ENCODE measurements at places on chromosomes 16 and 17.
A peak's percentile ranks its signal among the peaks of the same experiment; 100 is the strongest.

- DNase-seq = no peak
Observed at GRCh38 chr17:18258356-18259038, at the start of gene FLII. TSS of gene FLII (minus strand) at chr17:18258738. CDS start at chr17:18258690, 48 bp downstream.

- no peak for DNase-seq
Observed at GRCh38 chr16:81138831-81139557, 42.8 kb upstream of the GCSH start.

GRCh38 chr17:35780950-35781349, 14.5 kb downstream of the MMP28 start:
- no peak for DNase-seq

DNA sequence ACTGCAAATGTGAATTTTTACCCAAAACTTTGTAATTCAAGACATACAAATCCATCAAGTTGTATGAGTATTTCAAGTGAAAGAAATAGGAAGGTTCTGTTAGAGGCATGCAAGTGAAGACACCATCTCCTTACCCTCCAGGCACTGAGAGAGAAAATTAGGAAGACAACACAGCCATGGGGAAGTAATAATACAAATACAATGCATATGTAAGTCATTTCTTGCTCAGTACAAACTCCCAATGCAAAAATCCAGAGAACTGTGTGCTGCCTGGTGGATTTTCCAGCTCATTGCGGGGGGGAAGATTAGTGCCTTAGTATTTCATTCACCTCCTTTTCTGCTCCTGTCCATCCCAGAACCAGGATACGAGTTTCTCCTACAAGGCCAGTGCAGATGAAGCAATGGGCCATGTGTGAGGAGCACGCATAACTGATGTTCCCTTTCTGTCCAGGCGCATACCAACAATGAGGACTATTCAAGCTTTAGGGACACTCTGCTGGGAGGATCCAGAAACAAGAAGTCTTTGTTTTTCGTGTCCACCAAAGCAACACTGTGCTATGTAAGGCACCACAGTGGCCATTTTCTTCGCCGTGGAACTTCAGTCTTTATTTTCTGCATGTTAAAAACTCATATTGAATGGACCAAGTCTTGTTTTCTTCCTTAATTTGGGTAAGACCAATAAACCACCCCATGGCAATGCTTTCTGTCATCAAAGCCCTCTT, 143.7 kb upstream of the RCVRN start:
- no peak for DNase-seq

DNA sequence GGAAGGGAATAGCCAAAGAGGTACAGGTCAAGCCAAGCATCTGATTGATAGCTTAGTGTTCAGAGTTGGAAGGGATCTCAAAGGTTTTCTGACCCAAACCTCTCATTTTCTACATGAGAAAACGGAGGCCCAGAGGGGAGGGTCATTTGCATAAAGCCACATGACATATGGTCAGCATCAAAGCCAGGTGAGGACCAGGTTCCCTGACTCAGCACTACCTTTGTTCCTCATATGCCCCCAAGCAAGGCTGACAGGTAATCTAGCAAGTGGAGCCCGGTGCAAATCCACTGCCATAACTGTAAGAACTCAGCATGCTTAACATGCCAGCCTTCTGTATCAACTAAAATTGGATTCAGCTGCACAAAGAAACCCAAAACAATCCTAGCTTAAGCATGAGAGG, 28.2 kb upstream of the CCL1 start:
- no peak for DNase-seq

DNA sequence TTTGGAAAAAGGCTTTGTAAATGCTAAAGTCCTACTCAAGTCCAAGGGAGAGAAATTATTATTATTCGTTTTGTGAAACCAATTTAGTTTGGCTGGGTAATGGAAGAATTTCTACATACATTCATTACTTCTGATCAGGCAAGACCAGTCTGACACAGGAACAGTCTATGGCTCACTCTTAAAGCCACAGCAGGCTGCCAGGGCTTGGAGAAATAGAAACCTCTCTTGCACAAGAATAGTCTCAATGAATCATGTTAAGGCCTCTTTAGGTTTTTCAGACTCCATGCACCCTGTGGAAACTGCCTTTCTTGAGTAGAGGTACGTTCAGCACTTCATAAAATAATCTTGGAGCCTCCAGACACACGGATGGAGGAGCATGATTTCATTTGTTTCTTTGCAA, 167.7 kb downstream of the IRX3 start:
- DNase-seq = no peak

GRCh38 chr17:64503341-64503740, 2.7 kb downstream of the DDX5 start:
- no peak for DNase-seq

- no peak for DNase-seq
Observed at GRCh38 chr17:19415311-19415710, 4.3 kb downstream of the RNF112 start.

DNA sequence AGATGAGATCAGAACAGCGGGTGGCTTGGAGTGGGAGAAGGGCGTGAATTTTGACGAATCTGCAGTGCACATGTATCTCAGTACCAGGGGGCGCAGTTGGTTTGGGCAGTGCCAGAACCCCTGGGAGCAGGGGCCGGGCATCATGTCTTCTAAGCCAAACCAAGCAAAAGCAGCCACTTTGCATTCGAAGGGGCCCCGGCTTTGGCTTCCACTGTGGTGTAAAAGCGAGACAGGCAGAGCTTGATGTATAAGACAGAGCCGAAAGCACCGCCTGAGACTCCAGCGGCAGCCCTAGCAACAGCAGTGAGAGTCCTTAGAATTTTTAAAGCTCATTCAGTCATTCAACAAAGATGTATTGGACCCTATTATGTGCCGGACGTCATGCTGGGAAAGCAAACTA, 3.8 kb upstream of the XYLT1 start:
- DNase-seq = no peak

GRCh38 chr16:68596266-68596665, 48.8 kb upstream of the CDH3 start:
- no peak for DNase-seq

- no peak for DNase-seq
Observed at GRCh38 chr17:33261820-33262219, 31.3 kb downstream of the ASIC2 start.

- no peak for DNase-seq
Observed at GRCh38 chr17:74682471-74683190, 30.1 kb downstream of the CD300LF start.

GRCh38 chr17:75046407-75047289, at the start of the genes ATP5PD and KCTD2:
TSS of gene ATP5PD (minus strand) at chr17:75046969. CDS start at chr17:75042650, 4,319 bp downstream.
TSS of gene KCTD2 (plus strand) at chr17:75047225. CDS start at chr17:75047251, 26 bp downstream.
- DNase-seq = peak; percentile 84

DNA sequence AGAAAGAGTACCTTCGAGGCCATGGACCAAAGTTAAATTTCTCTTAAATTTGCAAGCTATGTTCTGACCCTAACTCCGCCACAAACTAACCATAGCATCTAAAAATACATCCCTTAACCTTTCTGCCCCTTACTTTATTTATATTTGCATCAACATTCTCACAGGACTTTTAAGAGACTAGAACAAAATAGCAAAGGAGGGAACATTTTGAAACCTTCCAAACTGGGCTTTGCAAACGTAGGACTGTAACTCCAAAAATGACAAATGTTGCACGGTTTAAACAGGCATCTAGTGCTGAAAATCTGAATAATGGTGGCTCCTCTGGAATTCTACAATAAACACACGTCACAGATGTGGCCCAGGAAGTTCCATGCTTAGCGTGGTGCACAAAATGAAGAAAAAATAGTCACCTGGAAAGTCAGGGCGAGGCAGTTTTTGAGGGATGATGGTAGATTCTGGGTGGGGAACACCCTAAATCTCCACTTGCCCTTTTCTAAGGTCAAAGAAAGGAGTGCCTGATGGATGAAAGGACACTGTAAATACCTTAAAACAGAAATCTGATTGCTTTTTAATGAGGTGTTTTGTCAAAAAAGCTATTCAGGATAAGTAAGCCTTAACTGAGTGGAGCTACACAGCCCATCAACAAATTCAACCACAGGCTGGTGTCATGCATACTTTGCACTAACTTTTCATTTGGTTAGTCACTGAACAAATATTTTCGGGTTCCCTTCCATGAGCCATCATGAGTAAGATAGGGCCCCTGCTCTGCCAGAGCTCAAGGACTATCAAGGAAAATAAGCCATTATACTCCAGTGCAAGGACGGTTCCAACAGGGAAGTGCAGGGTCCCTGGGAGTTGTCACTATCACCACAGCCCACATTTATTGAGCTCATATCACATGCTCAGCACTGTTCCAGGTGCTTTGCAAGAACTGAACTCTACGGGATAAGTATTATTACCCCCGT, 21.2 kb downstream of the ARHGAP17 start:
- DNase-seq = no peak

GRCh38 chr16:561957-562938, 2.1 kb downstream of the PRR35 start:
- DNase-seq = no peak

DNA sequence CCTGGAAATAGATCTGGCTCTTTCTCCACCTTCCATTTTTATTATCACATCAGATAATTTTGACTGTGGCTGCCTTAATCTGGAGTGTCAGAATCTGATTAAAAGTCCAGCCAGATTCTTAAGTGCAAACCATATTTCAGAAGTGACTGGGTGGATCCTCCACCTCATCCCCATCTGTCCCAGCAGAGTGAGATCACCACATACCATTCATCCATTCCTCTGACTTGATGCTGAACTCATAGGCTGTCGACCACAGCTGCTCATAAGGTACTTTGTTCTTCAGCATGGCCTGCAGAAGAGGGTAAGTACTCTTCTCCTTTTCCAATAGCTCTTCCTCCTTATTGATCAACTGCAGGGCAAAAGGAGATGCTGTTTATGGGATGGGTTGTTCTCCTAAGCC, 53.5 kb downstream of the DNAH3 start:
- DNase-seq = no peak

DNA sequence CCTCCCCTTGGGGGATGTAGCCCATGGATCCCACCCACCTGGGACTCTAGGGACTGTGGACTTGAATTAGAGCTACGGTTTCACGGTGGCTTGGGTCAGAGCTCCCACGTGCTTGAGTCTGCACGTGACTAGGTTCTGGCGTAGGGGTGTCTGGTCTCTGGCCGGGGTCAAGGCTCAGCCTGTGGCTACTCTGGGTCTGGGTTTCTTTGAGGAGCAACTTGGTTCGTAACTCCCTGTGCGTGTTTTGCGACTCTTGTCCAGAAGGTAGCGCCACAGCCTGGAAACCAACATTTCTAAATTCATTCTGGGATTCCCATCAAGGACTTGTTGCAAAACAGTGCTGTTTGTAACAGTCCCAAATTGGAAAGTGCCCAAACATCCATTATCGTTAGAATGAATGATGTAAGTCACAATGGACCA, 470 bp upstream of the GGT6 start:
- no peak for DNase-seq

DNA sequence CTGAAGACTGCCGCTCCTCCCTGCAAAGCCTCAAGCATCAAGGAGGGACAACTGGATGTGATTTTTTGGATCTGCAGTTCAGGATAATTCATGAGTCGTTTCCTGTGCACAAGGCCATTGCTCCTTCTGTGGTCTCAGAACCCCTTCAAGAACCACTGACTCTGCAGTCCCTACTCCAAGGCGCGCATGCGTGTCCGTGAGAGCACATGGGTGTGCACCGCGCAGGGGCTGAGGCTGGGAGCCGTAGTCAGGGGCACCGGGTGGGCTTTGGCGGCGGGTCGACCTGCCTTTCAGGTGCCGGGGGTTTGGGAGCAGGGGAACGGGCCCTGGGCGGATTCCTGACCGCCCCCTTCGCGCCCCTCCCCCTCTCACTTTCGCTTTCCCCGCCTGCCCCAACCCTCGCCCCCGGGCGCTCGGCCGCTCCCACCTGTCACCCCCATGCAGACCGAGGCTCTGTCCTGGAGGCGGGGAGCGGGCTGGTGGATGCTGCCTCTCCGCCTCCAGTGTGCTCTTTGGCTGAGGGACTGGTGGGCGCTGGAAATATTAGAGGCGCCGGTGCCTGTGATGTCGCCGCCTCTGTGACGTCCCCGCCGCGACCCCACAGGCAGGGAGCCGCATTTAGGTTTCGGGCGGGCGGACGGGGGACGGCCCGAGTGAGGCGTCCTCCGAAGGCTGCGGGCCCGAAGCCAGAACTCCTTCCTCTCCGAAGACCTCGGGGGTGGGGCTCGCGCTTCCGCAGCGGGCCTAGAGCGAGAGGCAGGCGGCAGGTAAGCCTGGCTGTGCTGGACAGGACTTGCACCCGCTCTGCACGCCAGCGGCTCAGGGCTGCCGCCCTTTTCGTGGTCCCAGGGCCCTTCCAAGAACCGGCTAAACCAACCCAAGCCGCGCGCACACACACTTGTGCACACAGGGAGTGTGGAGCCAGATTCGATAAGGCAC, at the start of gene SPATA32:
TSS of gene SPATA32 (minus strand) at position 518 of the 939 bp plus-strand sequence. CDS start at position 440, 78 bp downstream.
- DNase-seq = peak; percentile 45

DNA sequence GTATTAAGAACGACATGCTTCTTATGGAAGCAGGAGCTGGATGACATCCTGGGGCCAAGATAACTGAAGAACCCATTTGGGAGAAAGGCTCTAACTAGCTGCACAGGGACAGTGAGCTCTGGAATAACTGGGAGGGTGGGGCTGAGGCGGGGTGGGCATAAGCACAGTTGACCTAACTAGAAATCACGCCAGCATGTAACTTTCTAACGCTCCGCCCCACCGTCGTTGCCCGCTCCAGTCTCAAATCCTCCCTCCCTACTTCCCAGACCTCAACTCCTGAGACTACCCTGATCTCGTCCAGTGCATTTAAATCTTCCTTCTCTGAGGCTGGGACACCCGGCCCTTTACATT, 436 bp downstream of the PHB1 start:
- DNase-seq = no peak

GRCh38 chr17:7437950-7438614, 1.2 kb upstream of the FGF11 start:
- no peak for DNase-seq

DNA sequence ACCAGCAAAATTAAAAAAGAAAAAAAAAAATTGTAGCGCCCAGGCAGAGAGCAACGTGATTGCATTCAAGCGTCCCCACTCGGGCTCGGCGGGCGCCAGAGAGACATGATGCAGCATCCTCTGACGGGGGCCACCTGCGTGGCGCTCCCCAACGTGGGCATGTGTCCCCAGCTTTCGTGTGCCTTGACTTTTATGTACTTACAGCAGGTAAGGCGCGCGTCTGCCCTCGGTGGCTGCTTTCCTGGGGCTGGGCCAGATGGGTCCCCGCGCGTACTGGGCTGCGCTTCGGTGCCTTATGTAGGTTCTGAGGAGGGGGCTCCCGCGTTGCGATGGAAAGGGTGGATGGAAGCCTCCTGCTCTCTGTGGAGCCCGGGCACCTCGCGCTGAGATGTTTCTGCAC, 28.4 kb upstream of the RBFOX1 start:
- DNase-seq = no peak

DNA sequence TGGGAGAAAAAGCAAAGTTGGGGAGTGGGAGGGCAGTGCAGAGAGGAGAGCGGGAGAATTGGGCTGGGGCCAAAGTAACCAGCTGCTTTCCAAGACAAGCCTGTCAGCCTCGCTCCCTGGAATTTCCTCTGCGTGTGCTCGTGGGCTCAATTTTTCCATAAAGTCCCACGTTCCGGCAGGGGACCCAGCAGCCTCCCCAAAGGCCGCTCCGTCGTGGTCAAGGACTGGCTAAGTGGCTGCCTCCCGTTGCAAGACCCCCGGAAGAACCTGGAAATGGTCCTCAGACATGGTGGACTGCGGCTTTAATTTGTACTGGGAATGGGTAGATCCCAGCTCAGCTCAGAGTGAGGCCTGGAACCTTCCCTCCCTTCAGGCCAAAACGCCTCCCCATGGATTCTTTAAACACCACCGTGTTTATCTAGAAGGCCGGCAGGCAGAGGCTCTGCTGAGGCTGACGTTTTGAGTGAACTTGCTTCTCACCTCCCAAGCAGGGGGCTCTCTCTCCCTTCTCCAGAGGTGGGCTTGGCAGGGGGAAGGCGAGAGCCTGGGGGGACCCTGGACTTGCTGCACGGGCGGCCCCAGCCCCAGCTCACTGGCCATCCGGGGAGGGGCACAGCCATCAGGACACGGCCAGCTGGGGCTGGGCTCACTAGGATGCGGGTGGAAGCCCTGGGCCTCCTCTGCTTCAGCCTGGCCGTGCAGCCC, 190.0 kb downstream of the C16orf95 start:
- DNase-seq = no peak

- DNase-seq = no peak
Observed at GRCh38 chr17:34303606-34304005, 15.6 kb upstream of the CCL8 start.
